ENCODE measurements at places on chromosomes 11 and 22.
A peak's percentile ranks its signal among the peaks of the same experiment; 100 is the strongest.

DNA sequence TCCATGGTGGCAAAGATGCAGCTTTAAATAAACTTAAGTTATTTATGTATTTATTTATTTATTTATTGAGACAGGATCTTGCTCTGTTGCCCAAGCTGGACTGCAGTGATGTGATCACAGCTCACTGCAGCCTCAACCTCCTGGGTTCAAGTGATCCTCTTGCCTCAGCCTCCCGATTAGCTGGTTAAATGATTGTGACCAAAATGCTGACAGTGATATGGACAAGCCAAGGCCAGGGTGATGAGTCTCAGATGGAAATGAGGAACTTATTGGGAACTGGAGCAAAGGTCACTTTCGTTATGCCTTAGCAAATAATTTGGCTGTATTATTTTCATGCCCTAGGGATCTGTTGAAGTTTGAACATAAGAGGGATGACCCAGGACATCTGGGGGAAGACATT lies 9.3 kb upstream of the LRP5 start:
- DNase-seq = no peak

DNA sequence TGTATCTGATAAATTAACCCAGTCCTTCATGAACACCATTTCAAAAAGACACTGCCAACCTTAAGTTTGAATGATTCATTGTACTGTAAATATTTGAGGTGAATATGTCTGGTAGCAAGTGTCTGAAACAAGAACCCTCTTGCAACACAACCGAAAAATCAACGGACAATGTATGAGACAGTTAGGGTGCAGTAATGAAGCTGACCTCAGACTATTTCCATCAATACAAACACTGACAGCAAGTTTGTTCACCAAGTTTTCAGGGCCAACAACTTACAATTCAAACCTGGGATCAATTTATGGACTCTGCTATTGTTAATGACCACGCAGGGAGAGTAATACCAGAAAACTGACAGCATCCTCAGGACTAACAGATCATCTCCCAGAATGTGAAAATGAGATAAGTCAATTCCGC lies 126.3 kb downstream of the CADM1 start:
- no peak for DNase-seq

DNA sequence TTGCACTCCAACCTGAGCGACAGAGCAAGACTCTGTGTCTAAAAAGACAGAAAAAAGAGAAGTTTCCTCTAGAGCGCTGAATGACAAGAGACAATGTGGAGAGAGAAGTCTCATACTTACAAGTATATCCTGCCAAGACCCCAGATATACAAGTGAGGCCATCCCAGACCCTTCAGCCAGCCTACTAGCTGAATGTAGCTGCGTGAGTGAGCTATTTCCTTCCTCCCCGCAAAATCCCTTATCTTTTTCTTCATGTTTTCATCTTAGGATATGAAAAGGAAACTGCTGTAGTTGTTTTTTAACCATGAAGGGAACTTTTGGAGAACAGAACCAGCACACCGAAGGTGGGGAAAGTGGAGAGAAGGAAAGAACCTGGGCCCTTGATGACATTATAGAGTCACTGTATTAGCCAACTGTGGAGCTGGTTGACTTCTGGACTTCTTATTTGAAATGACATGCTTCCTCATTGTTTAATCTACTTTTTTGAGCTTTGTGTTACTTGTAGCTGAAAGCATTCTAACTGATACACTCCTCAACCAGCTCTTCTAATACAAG lies 4.4 kb upstream of the DDX17 start:
- no peak for DNase-seq

DNA sequence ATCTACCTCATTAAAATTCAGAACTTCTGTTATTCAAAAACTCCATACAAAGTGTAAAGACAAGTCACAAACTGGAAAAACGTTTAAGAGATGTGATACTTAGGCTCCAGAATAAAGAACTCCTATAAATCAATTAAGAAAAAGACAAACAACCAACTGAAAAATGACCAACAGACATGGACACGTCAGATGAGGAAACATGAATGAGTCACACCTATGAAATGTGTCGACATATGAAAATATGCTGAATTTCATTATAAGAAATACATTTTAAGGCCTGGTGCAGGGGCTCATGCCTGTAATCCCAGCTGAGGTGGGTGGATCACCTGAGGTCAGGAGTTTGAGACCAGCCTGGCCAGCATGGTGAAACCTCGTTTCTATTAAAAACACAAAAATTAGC lies 78.7 kb downstream of the ENTHD1 start:
- no peak for DNase-seq

DNA sequence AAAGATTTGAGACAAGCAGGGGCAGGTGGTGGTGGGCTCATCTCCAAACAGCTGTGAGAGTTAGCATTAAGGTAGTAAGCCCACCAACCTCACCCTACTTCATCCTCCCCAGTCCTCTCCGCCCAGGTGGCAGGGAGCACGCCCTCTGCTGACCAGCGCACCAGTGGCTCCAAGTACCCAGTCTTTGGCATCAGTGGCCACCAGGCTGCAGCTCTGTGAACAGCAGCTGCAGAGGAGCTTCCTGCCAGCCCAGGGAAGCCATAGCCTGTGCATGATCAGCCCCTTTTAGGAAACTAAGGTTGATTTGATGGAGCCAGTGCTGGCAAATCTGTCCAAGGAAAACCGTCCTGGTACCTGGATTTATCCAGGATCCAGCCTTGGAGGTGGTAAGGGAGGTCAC lies 21.7 kb downstream of the CAVIN3 start:
- peak; percentile 76 for DNase-seq

DNA sequence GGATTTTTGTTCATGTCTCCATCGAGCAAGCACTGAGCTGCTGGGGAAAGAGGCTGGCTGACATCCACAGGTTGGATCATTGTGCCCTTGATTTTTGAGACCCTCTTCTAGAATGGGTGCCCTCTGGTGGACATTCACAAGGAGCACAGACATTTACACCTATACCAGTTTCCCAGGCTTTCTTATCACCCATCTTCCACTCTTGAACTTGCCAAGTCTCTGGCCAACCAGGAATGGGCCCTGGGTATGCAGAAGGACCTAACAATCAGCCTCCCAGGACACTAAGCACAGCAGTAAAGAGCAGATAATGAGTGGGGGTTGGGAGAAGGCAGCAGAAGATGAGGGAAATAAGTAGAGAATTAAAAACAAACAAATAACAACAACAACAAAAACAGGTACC lies 5.7 kb upstream of the INTS4 start:
- peak; percentile 80 for DNase-seq

GRCh38 chr22:26762503-26763472 lies 105.4 kb downstream of the MIAT start:
- DNase-seq = no peak

All from Caco-2 (cell line).